Esophagus mucosa (tissue), 1 donor: ENCODE measurements at places on chromosomes 12 and 14. TPM values are rescaled to one million over a fixed set of nuclear protein-coding genes. Genes with fewer than 3 reads are reported as not detected.
A peak's percentile ranks its signal among the peaks of the same experiment; 100 is the strongest.

- ATAC-seq, result no peak
These were observed 45.7 kb upstream of the RFLNA start for GRCh38 chr12:124248941-124249825.

DNA sequence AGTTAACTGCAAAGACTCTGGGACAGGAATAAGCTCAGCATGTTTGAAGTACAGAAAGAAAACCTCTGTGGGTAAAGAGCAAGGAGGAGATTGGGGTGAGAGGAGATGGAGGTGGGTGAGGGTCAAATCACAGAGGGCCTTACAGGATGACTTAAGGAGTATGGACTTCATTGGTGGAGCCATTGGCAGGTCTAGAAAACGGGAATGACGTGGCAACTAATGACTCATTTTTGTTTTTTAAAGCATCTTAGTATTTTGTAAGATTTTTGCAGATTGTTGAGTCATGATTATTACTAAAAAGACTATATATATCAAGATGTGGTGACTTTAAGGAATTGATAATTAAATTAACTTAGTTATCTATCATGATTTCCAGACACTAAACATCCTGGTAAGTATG lies 18.5 kb downstream of the UTP20 start:
- no peak for ATAC-seq

FITM1 gene
- total RNA-seq, result 0.60 TPM

GRCh38 chr14:74608959-74609611 lies 3.0 kb downstream of the LTBP2 start:
- ATAC-seq, result peak; percentile 63

GRCh38 chr12:120529641-120530417 lies 871 bp upstream of the COQ5 start:
- ATAC-seq, result peak; percentile 45

- ATAC-seq, result peak; percentile 29
These were observed 119.8 kb upstream of the CPM start for GRCh38 chr12:69052613-69053408.

GRCh38 chr12:124764451-124764850 lies 99.2 kb downstream of the SCARB1 start:
- ATAC-seq, result peak; percentile 54

DNAJC22 gene
- 0.16 TPM for total RNA-seq

JPH4 gene
- 0.04 TPM for total RNA-seq

- no peak for ATAC-seq
These were observed 167.1 kb downstream of the CRADD start for GRCh38 chr12:93844164-93844784.

- no peak for ATAC-seq
These were observed 15.3 kb downstream of the TNFAIP2 start for GRCh38 chr14:103138301-103139131.

EPYC gene
- not detected for total RNA-seq
